ENCODE measurements at places on chromosomes 12 and 14.

DNA sequence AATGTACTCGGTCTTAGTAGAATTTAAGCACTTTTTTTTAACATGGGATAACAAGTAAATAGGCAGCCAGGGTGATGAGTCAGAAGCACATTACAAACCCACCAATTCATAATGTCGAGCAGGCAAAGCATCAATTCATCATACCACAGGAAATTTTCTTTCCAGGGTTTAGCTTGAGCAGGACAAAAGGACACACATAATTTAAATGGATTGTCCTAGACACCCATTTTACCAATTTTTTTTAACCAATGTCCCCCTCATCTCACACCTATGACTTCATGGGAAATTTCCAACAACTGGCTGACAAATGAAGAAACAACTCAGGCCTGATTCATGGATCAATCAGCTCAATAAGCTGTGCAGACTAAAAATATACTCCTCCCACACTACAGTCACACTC is 58.8 kb upstream of the FOXG1 start:
- no peak for DNase-seq

GRCh38 chr14:96735526-96735925 is 61.7 kb upstream of the VRK1 start:
- no peak for DNase-seq

DNA sequence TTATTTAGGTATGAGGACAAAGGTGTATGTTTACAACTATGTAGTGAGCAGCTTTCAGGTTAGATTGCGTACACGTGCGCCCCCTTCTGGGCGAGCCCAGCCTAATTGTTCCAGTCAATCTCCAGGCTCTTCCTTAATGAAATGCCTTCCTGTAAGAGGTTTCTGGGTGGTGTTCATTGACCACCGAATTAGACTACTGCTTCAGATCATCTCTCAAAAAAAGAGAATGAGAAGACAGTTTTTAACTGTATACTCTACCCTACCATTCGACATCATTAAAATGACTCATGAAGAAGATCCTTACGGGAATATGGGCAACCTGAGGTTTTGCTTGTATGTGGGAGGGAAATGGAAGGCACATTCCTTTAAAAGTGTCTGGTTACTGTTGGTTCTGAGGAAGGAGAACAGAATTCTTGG is 2.1 kb downstream of the LUM start:
- no peak for DNase-seq

- DNase-seq = no peak
Observed at GRCh38 chr14:73680821-73681220, 33.4 kb downstream of the PNMA1 start.

DNA sequence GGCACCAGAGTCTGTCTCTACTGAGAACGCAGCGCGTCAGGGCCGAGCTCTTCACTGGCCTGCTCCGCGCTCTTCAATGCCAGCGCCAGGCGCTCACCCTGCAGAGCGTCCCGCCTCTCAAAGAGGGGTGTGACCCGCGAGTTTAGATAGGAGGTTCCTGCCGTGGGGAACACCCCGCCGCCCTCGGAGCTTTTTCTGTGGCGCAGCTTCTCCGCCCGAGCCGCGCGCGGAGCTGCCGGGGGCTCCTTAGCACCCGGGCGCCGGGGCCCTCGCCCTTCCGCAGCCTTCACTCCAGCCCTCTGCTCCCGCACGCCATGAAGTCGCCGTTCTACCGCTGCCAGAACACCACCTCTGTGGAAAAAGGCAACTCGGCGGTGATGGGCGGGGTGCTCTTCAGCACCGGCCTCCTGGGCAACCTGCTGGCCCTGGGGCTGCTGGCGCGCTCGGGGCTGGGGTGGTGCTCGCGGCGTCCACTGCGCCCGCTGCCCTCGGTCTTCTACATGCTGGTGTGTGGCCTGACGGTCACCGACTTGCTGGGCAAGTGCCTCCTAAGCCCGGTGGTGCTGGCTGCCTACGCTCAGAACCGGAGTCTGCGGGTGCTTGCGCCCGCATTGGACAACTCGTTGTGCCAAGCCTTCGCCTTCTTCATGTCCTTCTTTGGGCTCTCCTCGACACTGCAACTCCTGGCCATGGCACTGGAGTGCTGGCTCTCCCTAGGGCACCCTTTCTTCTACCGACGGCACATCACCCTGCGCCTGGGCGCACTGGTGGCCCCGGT is at the start of gene PTGDR:
Gene PTGDR, plus strand, starts transcription at position 198 of the 778 bp plus-strand sequence. Its CDS starts 117 bp downstream, at position 315.
- DNase-seq = no peak

DNA sequence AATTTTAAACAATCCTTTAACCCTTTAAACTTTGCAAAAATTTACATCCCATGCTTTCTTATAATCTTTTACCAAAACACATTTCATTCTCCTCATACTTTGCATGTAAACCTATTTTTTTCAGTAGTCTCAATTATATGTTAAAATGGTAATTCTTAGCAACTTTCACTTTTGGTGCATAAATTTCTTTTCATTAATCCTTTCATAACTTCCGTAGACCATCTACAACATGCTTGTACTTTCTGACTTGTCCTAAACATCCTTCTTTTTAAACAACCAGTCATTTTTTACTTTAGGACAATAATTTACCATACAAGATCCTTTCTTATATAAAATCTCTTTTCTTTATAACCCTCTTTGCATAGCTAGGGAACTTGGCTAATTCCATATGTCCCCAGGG is 19.5 kb downstream of the CCDC91 start:
- no peak for DNase-seq

DNA sequence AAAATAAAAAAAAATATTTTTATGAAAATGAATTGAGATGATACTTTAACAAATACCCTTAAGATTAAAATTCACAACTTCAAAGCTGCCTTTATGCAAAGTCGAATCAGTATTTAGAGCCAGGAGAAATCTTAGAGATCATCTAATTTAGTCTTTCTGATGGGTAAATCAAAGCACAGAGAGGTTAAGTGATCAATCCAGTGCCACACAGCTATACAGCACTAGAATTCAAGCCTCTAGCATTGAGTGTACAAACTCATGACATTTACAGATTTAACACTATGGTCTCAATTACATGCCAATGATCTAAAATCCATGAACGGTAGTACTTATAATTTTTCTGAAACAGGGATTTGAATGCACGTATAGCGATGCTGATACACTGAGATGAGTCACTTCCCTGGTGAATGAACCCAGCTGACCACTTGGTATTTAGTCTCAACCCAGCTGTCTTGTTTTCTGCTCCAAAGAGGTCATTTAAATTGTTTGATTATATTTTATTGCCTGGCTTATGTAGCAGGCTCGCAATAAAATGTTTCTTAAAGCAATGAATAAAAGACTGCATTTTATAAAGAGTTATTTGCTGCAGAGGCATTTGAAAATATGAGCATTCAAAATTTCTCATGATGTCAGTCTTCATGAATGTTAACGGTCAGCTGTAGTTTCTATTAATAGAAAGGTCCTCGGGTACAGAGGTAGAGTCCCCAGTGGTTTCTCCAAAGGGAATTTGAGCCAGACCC is 152.4 kb upstream of the PRICKLE1 start:
- DNase-seq = no peak
